ENCODE measurements at places on chromosomes 6 and 20.

DNA sequence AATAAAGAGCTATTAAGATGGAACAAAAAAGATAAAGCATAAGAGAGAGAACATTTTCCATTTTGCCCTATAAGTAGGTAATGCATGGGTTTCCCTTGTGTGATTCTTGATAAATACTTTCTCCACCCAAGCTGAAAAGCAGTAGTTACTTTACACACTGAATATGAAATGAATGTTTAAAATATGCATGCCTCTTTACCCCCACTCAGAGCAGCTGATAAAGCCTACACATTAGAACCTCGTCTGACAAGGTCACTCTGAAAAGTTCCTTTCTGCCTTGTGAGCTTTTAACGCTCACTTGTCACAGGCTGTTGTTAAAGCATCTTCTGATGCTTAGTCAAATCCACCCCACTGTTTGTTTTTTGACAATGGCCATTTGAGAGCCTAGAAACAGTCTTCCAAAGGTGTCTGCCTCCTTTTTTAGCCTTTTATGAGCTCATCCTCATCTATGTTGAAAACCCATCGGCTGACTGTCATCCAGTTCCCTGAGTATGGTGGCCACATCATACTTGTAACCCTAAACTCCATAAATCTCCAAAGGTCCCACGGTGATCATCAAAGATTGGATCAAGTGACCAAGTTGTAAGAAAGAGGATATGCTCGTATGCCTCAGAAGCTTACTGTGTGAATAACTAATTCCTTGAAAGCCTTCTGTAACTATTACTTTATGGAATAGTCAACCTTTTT is 102.8 kb downstream of the ATXN1 start:
- no peak for DNase-seq

DNA sequence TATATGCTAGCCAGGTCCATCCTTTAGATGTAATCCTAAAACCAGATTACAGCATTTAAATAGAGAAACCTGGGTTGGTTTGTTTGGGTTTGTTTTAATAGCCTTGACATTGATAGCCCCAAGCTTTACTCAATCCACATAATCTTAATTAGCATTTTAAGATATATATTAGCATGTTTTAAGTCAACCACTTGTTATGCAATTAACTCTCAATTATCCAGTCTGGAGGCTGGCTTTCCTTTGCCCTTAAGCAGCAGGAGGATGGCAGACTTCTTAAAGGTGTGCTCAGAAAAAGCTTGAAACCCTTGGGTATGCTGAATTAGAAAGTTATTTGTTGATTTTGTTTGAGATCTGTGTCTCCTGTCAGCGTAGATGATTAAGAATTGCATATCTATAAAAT is 46.3 kb upstream of the SMIM28 start:
- DNase-seq = no peak

DNA sequence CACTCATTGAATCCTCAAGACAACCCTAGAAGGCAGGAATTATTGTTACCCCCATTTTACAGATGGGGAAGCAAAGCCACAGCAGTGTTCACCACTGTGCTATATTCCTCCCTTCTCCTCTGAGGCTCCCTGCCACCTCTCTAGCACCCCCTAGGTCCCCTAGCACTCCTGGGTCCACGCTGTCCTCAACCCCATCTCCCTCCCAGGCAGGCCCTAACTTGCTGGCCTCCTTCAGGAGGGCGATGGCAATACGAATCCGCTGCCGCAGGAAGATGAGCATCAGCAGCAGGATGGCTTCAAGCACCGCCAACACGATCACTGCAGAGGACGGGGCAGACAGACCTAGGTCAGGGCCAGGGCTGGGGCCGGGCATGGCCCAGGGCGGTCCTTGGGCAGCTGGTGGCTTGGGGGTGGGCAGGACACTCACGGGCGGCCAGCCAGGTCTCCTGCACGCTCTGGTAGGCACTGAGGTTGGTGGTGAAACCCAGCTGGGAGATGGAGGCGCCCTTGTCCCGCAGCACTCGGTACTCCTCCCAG is 7.8 kb upstream of the NEU1 start:
- DNase-seq = peak; percentile 40

DNA sequence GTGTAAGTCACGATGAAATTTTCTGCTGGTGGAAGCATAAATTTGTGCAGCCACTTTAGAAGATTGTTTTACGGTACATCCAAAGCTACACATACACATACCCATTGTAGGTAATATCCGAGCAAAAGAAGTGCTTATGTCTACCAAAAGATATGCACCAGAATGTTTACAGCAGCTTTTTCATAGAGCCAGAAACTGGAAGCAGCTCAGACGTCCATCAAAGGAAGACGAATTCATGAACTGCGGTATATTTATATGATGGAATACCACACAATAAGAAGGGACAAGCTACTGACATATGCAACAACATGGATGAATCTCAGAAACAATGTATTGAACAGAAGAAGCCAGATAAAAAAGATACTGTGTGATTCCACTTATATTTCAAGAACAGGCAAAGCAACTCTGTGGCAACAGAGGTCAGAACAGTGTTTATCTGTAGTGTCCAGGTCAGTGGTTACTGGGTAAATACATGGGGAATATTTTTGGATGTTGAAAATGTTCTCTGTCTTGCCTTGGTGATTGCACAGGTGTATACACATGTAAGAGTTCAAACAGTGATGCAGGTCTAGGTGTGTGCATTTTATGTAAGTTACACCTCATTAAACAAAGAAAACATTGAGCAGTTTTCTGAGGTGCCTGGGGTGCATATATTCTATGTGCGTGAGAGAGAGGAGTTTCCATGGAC is 51.9 kb upstream of the EXOC2 start:
- no peak for DNase-seq

DNA sequence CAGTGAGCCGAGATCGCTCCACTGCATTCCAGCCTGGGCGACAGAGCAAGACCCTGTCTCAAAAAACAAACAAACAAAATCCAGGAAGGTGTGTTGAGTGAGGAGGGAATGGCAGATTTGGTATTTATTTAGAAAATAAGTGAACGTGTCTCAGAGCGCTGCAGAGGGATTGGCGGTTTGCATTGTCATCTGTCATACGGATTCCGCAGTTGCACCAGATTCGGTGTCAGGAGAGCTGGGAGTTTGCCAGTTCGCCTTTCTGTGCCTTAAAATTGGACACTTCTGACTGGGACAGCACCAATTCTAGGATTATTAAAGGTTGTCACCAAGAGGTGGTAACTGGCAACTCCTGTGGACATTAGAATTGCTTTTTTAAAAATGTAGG is 912 bp downstream of the SNRNP48 start:
- peak; percentile 52 for DNase-seq

DNA sequence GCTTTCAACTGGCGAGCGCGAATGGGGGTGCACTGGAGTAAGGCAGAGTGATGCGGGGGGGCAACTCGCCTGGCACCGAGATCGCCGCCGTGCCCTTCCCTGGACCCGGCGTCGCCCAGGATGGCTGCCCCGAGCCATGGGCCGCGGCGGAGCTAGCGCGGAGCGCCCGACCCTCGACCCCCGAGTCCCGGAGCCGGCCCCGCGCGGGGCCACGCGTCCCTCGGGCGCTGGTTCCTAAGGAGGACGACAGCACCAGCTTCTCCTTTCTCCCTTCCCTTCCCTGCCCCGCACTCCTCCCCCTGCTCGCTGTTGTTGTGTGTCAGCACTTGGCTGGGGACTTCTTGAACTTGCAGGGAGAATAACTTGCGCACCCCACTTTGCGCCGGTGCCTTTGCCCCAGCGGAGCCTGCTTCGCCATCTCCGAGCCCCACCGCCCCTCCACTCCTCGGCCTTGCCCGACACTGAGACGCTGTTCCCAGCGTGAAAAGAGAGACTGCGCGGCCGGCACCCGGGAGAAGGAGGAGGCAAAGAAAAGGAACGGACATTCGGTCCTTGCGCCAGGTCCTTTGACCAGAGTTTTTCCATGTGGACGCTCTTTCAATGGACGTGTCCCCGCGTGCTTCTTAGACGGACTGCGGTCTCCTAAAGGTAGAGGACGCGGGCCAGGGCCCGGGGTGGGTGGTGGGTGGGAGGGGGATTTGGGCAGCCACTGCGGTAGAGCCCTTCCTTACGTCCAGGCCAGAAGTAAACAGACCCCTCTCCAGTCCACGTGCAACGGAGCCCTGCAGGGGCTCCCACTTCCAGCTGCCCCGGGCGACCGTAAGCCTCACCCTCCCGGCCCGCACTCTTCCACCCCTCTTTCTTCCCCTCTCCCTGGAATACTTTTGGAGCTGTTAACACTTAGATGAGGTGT is 998 bp downstream of the BMP2 start:
- peak; percentile 20 for DNase-seq

- no peak for DNase-seq
Observed at GRCh38 chr20:24297993-24298392, 171.4 kb upstream of the SYNDIG1 start.

DNA sequence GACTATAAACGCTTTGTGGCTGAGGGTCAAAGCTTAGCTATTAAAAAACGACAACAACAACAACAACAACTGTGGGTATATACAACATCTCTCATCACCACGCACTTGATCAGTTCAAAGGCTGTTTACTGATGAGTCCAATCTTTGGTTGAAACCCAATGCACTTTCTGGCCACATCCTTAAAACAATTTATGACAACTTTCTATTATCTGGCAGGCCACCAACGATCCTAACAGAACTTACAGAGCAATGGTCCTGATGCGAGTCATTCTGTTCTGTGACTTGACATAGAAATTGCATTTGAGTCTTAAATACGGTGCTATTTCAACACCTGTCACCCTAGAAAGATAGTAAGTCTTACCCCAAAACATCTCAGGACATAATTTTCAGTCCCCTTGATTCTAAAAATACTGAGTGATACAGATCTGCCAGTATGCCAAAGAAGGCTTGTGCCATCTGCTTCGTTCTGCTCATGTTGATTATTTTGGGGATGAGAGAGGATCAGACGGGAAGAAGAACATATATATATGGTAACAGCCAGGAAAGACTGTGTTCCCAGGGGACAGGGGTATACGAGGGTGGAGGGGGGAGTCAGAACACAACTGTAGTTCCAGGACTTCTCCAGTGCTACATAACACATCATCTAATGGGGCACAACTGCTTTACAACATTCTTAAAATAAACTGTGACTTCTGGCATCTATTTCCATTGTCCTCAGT is 55.8 kb downstream of the PLAGL1 start:
- no peak for DNase-seq

- DNase-seq = no peak
Observed at GRCh38 chr6:19605624-19606023, 231.5 kb upstream of the ID4 start.

GRCh38 chr6:125899726-125900182 is 56.8 kb upstream of the HINT3 start:
- no peak for DNase-seq

DNA sequence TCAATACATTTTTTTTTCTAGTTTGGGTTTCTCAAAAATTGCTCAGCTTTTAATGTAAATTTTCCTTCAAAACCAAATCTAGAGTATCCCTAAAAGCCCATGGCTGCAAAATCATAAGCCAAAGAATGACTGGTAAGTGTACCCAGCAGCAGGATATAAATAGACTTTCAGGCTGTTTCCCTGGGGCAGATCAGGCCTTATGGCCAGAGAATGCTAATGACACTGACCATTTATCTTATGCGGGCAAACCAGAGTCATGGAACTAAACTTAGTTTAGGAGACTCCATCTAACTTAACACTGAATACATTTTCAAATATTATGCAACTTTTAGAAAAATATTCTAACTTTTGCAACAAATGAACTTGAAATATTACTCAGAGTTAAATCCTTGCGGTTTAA is 7.4 kb downstream of the OSER1 start:
- no peak for DNase-seq

GRCh38 chr20:56350842-56351241 is 7.9 kb upstream of the FAM210B start:
- no peak for DNase-seq

GRCh38 chr20:6999381-6999780 is 231.9 kb downstream of the BMP2 start:
- DNase-seq = no peak

GRCh38 chr20:23270382-23270911 is 80.1 kb upstream of the NXT1 start:
- no peak for DNase-seq

DNA sequence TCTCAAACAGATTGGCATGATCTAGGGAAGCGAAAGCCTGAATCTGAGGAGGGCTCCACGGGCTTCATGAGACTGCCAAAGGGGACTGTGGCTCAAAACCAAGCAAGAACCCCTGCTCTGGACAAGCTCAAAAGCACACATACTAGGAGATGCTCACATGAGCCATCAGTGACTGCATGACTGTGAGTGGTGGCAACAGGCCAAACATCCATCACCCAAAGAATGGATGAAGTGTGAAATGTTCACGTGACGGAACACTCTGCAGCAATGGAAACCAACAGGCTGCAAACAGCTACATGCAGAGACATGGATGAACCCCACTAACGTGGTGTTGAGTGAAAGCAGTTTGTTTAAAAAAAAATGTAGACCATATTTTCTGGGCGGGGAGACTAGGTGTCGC is 136.3 kb downstream of the PREX1 start:
- no peak for DNase-seq

DNA sequence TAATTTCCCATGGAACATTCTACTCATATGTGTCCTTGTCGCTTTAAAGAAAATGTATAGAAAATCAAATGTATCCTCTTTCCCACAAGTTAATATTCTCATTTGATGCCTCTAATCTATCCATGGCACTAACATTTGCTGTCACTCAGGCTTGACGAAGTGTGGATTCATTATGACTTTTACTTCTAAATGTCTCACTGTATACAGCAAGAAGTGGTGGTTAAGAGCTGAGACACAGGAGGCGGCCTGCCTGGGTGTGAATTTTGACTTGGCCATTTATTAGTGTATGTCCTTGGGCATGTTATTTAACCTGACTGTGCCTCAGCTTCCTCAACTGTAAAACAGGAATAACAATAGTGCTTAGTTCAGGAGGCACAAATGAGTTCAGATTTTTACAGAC is 70.0 kb downstream of the TRMT6 start:
- DNase-seq = no peak

DNA sequence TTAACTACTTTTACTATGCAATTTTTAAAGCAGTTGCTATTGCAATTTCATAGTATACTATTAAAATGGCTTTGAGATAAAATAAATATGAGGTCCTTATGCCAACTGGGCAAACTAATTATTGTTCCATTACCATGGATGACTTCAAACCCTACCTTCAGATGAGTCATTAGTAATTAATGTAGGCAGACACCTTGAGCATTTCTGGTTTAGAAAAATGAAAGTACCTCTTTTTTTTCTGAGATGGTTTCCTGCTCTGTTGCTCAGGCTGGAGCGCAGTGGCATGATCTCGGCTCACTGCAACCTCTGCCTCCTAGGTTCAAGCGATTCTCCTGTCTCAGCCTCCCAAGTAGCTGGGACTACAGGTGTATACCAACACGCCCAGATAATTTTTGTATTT is 11.9 kb downstream of the ASF1A start:
- no peak for DNase-seq

GRCh38 chr6:92588148-92588547 is 831.2 kb downstream of the EPHA7 start:
- DNase-seq = no peak

DNA sequence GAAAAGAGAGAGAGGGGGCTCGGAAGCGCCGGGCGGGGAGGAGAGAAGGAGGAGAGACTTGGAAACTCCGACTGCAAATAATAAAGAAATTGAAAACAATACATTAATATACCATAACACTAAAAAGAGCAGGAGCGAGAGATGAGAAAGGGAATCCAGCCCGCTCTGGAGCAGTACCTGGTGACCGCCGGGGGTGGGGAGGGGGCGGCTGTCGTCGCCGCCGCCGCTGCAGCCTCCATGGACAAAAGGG is 338 bp downstream of the E2F3 start:
- DNase-seq = no peak

All from hematopoietic multipotent progenitor cell treated with erythropoietin and hydrocortisone succinate and interleukin-3 and kit ligand, for 4 days (in vitro differentiated cells).